ENCODE measurements at places on chromosomes 5 and 9.
A peak's percentile ranks its signal among the peaks of the same experiment; 100 is the strongest.

- DNase-seq: no peak
Observed at GRCh38 chr5:17463653-17464052, 34.4 kb upstream of the TAF11L2 start.

GRCh38 chr5:32462618-32463017 lies 18.1 kb upstream of the ZFR start:
- DNase-seq: peak; percentile 32

DNA sequence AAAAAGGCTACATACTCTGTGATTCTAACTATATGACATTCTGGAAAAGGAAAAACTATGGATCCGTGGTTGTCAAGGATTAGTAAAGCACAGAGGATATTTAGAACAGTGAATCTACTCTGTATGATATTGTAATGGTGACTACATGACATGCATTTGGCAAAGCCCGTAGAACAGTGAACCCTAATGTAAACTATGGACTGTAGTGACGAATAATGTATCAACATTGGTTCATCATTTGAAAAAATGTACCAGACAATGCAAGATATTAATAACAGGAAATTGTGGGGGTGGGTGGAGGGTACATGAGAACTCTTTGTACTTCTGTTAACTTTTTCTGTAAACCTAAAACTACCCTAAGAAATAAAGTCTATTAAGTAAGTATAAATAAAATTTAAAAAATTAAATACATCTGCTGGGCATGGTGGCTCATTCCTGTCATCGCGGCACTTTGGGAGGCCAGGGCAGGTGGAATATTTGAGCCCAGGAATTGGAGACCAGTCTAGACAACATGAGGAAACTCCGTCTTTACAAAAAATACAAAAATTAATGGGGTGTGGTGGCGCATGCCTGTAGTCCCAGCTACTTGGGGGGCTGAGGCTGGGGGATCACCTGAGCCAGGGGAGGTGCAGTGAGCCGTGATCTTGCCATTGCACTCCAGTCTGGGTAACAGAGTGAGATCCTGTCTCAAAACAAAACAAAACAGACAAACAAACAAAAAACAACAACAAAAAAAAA lies 101.7 kb upstream of the TBC1D2 start:
- no peak for DNase-seq

DNA sequence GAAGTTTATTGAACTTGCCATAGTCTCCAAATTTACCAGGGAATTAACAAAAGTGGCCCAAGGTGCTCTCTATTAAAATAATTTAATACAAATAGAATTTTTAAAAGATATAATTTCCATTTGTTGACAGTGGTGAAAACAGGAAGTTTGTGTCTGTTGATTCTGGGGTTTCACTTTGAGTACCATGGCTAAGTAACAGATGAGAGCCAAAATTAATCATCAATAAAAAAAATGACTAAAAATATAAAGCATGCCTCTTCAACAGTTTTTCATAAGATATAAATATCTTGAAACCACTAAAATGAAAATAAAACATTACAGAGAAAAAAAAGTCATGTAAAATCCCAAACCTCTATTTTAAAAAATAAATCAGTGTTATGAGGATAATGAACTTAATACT lies 49.8 kb downstream of the SGCD start:
- no peak for DNase-seq

GRCh38 chr5:14441641-14442040 lies 140.0 kb upstream of the OTULINL start:
- no peak for DNase-seq
